ENCODE measurements at places on chromosomes 5 and 9.
A peak's percentile ranks its signal among the peaks of the same experiment; 100 is the strongest.

DNA sequence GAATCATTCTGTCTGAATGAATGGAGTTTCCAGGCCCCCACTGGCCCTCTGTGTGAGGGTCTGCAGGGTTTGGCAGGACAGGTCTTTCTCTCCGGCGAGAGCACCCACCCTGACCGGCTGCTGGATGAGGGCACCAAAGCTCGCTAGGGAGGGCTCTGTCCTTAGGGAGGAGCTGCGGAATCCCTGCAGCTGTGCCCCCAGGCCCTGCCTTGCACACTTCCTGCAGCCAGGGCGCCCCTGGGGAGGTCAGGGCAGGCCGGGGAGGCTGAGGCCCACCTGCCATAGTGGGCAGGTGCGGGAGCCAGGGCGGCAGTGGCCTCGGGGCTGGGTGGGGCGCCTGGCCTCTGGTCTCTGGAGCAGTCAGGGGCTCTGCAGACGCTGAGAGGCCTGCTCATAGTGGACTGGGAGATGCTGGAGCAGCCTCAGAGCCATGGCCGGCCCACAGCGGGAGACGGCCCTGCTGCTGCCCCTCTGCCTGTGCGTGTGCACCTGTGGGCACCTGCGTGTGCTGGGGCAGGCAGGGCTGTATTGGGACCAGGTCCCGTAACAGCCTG is 36.1 kb downstream of the EXOC3 start:
- no peak for DNase-seq

GRCh38 chr5:59188419-59189225 is 605.7 kb downstream of the RAB3C start:
- DNase-seq: peak; percentile 62

GRCh38 chr9:119955276-119955675 is 586.0 kb upstream of the BRINP1 start:
- DNase-seq: no peak

- no peak for DNase-seq
Observed at GRCh38 chr5:35032356-35032755, 15.4 kb downstream of the AGXT2 start.

DNA sequence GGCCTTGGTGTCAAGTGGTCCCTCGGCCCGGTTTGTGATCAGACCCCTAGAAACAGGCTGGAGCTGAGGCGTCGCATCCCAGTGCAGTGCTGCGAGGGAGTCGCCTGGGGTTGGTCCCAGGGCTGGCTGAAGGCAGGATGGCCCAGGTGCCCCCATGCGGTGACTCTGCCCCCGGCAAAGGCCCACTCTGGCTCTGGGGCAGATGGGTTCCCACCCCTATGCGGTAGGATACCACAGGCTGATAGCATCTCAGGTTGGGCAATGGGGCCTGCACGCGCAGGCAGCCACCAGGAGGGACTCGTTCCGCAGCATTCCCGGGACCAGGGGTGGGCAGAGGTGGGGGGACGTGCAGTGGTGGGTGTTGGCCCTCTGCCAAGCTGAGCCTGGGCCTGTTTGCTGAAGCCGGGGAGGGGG is 86.0 kb downstream of the RXRA start:
- DNase-seq: no peak

DNA sequence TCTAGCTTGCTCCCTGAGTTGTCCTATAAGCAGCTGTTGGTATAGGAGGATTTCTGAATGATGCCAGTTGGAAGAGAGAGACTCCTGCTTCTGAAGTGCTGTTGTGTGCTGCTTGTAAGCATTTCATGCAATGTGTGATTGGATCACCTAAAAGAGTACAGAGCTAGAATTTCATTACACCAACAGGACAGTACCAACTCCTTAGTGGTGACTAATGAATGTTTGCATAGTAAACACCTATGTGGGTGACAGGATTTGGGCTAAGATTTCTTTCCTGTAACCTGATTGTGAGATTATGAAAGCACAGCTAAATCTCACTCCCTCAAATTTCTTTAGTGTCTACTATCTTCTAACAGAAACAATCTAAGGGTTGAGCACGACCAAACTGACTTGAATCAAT is 67.0 kb downstream of the GCNT1 start:
- no peak for DNase-seq

DNA sequence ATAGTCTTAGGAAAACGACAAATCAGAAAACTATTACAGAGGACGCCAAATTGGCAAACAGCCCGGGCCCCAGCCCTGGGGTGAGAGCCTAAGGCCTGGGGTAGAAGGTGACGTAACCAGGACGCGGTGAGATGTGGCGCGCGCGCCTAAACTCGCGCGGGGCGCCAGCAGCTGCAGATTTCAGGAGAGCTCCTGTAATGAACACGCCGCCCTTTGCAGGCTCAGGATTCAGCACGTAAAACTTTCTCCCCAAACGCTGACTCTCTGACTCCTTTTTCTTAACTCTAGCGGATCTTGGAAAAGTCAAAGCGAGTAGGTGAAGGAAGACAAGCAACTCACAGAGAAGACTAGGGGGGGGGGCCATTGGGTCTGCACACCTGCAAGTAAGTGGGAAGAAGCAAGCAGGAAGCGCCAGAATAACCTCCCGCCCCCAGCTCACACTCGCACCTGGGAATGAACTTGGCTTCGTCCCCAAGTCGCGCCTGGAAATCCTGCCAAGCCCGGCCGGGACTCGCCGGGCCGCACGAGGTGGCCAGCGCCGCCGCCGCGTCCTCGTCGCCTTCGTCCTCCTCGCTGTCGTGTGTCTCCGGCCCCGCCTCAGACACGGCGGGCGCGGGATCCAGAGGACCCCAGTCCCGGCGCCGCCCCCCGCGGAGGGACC is 822 bp downstream of the RASEF start:
- DNase-seq: no peak

- DNase-seq: peak; percentile 33
Observed at GRCh38 chr9:121498150-121498486, 1.5 kb downstream of the GGTA1 start.

DNA sequence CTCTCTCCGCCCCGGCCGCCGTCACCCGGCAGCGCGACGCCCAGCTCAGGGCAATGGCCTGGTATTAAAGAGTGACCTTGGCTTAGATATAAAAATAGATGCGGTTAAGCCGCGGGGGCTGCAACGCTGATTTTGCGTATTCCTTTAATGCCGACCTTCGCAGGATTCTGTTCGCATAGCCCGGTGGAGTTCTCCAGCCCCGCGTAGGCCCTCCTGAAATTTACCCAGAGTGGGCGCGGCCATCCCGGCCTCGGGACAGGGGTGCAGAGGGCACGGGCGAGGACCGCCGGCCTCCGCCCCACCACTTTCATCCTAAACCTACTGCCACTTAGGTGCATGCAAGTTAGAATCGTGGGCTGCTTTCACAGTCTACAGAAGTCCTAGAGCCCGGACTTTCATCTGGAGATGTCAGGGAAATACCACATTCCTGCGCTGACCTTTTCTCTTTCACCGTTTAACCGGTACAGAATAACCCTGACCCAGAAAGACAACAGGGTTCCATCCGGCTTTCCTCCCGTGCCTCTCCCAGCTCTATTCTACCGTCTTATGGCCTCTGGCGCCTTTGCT is 492 bp upstream of the FAM169A start:
- DNase-seq: no peak

DNA sequence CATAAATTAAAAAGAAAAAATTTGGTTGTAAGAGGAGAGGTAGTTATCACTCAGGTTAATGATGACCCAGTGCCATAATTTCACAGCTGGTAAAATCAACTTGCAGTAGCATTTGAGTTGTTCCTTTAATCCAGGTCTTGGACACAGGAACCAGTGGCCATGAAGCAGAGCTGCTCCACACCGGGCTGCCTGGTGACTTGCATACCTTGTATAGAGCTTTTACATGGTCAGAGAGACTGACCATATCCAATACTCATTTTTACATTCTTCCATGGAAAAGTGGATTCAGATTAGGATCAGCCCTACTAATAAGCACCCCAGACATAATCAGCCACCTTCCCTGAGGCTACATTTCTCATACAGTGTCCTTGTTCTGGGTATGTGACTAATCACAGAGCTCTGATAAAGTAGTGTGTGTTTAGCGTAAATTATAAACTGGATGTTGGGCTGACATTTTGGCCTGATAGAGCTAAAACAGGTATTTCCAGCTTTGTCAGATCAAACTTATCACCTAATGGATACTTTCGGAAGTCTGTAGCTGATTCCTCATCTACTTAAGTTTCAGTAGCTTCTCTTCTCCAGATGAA is 77.0 kb upstream of the ZSWIM6 start:
- DNase-seq: no peak

- no peak for DNase-seq
Observed at GRCh38 chr9:114923918-114924317, 6.5 kb downstream of the TNFSF8 start.

DNA sequence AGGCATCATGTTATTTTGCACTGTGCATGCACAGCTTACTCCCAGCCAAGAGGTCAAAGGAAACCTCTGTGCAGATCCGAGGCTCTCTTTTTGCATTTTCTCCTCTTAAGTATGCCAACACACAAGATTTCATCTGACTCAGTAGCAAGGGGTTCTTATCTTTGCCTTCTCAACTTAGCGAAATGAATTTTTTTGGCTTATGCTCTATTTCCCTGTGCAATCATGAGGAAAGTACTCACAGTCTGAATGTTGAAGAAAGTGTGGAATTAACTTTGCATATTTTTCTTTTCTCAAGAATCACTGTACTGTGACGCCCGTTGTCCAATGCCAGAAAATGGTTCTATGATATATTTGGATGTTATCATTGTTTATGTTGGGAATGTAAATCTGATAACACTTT is 173.5 kb upstream of the FBXL7 start:
- no peak for DNase-seq

DNA sequence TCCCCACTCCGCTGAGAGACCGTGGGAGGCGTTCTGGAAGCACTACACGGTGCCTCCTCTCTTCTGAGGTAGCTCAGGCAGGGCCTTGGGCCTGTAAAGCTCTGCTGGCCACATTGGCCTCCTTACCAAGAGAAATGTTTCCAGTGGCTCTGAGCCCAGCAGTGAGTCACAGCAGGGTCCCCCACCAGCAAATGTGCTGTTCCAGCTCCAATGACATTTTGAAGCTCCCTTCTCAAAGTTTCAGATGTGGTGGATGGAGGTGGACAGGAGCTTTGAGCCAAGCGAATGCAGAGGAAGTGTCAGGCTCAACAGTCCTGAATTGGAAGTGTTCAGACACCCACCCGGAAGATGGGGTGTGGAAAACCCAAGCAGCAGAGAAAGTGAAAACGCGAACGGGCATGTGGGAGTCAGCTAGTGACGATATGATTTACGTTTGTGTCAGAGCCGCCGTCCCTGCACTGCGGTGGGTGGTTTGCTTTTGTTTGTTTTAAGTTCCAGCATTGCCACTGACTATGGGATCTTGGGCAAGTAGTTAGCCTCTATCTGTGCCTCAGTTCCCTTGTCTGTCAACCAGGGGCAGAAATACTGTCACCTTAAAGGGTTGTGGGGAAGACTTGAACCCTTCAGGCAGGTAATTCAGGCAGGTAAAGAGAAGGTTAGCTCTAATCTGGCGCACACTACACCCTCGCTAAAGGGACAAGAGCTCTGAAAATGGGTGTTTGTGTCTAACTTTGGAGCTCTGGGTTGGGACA is 38.2 kb downstream of the C5orf15 start:
- peak; percentile 82 for DNase-seq

- no peak for DNase-seq
Observed at GRCh38 chr9:80500300-80500699, 928.5 kb downstream of the TLE4 start.

GRCh38 chr5:14929293-14930065 is 57.9 kb upstream of the ANKH start:
- DNase-seq: no peak

DNA sequence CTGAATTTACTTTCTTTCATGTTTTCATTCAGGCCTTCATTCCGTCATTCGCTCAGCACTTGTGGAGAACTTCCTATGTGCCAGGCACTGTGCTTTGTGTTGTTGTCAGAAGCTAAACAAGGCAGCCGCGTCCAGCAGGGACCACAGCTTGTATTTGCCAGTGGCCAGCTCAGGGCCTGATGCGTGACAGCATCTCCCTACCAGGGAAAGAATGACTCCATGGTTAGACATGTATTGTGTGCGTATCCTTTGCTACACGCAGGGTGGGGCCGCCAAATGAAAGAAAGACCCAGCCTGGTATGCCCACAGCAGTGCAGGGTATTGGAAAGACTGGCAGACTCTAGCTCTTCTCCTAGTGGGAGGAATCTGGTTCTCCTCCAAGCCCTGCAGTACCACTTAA is 4.7 kb upstream of the COL27A1 start:
- DNase-seq: no peak

DNA sequence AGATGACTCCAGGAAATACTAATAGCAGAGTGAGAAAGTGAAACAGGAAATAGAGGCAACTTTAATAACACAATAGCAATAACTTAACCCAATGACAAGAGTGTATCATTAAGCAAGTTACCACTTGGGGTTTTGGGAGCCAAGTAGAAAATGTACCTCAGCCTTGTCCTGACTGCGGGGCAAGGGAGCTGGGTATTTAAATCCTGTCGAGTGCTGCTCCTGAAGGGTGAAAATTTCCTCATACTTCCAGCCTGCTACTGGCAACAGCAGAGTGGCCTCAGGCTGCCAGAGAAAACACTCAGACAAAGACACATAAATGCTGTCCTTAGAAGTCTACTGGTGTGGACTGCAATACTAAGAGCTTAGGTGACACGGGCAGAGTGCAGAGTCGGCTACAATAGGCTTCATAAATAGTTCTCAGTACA is 112.5 kb upstream of the EMB start:
- no peak for DNase-seq

GRCh38 chr5:158917731-158918130 is 182.0 kb downstream of the EBF1 start:
- DNase-seq: no peak

GRCh38 chr9:126439402-126439765 is 112.8 kb downstream of the MVB12B start:
- DNase-seq: no peak

Data from stimulated activated CD4-positive, alpha-beta T cell treated with anti-CD3 and anti-CD28 coated beads, Interleukin-4, amount 100 ng/mL, for 24 hours (primary cell).